Stimulated activated CD8-positive, alpha-beta memory T cell treated with anti-CD3 and anti-CD28 coated beads, Interleukin-4, amount 100 ng/mL, for 1 hour (primary cell): ENCODE measurements at places on chromosomes 4 and X.

DNA sequence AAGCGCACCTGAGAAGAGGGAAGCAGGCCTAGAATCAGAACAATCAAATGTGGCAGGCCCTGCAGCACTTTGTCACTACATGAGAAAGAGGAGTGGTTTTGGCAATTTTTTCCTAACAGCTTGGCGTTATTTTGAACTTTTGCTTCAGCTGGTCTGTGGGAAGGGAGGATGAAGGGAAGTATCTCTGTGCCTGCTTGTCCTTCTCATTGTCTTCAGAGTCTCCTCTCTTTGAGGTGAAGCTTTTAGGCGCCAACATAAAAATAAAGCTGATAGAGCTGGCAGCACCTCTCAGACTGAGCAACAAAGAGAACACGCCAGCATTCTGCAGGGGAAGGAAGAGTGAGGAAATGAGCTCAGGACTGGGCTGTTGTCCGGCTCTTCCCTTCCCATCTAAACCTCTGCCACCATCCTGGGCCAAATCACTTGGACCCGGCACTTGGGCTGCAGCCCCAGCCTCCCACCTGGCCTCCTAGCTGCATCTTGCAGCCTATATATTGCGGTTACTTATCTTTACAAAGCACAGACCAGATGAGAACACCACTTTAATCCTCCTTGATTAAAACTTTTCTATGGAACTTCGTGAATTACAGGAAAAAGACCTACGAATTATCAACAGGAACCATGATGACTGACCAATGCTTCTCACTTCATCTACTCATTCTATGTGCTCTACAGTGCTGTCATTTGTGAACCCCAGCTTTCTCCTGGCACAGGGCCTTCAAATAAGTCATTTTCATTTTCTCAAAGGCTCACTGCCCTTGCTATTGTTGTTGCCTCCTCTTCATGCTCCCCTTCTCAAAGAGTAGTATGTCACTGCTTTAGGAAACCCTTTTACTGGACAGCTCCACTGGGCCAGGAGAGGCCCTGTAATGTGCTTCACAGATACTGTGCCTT is 476.4 kb upstream of the HS3ST1 start:
- no peak for DNase-seq

DNA sequence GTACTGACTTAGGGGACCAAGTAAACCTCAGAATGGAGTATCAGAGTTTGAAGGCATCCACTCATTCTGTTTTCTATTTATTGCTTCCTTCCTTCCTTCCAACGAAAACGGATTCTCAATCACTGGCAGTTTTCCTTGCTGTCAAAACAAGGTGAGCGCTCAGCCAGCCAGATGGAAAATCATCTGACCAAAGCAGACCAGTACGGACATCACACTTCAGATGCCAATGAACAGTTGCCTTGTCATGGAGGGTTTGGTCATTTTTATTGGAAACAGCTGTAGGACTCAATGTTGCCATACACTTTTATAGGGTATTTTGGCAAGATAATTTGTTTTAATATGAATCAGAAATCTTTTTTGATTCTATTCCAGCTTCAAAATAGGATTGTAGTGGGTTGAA is 16.6 kb downstream of the GEMIN8 start:
- no peak for DNase-seq

- DNase-seq, result no peak
Observed at GRCh38 chr4:115361781-115362180, 248.4 kb upstream of the NDST4 start.

DNA sequence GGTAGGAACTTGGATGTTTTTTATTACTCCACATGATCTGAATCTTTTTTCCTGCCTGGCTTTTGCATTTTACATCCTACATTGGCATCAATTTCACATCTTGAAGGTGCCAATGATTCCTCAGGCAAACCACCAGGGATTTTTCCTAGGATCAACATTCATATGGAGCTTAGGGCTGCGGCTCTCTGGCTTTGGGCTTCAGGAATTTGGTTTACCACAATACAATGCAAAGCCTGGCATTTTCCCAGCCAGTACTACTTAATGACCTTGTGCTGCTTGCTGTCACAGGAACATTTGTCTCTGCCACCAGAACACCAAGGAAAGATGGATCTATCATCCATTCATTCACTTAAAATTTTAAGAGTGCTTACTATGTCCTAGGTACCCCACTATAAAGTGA is 180.7 kb downstream of the PDGFC start:
- no peak for DNase-seq

GRCh38 chr4:6270636-6271121 is 1.0 kb downstream of the WFS1 start:
- DNase-seq, result no peak

- no peak for DNase-seq
Observed at GRCh38 chr4:85869181-85869580, 394.2 kb downstream of the ARHGAP24 start.

GRCh38 chr4:1345903-1346780 is 866 bp upstream of the UVSSA start:
- DNase-seq, result no peak

- peak; percentile 64 for DNase-seq
Observed at GRCh38 chrX:151396825-151397740, at the start of gene VMA21. Gene VMA21, plus strand, starts transcription at chrX:151397206. Its CDS starts 103 bp downstream, at chrX:151397309.

- DNase-seq, result no peak
Observed at GRCh38 chr4:60857130-60857753, 342.9 kb upstream of the ADGRL3 start.

DNA sequence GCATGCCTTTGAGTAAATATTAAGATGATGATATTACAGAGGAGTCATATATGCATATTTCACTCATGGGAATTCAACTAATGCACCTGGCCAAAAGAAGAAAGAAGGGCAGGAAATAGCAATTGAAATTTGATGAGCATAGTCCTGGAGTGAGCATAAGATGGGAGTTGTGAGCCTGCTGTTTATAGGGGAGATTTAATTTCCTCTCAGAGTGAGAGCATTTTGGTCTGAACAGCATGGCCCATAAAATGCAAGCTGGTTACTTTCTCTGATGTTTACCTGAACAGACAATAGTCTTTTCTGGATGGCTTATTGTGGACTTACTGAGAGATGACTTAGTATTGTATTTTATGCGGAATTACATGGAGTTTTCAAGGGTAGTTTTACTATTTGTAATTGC is 53.6 kb downstream of the FHIP1A start:
- no peak for DNase-seq

- no peak for DNase-seq
Observed at GRCh38 chr4:24831637-24832036, 36.3 kb downstream of the SOD3 start.

DNA sequence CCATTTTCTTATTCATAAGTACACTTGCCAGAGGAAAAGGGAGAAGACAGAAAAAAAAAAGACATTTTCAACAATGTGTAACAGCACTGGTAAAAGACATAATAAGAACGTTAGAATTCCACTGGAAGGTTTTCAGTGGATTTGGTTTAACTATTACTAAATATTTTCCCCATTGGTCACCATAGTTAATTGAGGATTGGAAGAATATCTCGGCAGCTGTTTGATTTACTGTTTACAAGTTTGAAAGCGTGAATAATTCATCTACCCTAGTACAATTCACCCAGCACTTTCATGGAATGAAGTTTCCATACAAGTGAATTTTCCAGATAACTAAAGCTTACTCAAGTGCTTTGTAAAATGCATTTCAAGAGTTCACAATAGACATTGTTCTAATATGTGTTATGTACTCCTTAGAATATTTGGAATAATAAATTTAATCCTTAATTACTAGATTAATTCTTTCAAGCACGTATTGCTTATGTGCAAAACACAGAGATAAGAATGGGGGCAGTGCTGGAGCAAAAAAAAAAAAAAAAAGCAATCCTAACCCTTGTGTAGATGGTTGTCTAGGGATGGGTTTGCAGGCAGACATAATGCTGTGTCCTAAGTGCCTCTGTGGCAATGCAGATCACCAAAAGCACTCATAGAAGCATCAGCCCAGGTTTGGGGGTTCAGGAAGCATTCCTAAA is 57.1 kb downstream of the ENPEP start:
- no peak for DNase-seq

DNA sequence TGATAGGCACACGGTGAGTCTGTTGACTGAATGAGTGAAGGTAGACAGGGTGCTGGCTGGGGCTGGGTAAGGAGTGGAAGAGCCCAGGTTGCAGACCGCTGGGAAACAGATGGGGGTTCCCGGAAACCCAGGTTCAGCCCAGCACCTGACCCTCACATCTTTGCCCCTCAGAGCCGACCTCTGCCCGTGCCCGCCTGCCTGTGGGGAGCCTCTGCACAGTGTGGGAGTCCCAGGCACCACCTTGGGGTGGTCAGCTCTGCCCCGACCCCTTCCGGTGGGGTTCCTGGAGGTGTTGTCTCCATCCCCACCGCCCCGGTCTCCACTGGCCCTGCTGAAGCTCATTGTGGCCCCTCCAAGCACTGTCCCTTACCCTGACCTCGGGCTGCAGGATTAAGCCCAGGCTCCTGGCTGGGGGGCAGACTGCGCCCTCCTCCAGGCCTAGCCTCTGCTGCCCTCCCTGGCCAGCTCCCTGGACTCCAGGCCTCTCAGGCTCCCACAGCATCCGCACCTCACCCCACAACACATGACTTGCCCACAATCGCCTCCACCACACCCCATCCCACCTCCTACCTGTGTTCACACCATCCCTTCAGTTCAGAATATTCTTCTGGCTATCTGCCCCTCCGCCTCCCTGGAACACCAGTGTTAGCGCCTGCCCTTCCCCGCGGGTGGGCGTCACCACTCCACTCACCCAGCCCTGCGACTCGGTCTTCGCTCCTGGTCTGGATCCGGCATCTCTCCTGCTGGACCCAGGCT is 21.4 kb downstream of the HMX1 start:
- no peak for DNase-seq

DNA sequence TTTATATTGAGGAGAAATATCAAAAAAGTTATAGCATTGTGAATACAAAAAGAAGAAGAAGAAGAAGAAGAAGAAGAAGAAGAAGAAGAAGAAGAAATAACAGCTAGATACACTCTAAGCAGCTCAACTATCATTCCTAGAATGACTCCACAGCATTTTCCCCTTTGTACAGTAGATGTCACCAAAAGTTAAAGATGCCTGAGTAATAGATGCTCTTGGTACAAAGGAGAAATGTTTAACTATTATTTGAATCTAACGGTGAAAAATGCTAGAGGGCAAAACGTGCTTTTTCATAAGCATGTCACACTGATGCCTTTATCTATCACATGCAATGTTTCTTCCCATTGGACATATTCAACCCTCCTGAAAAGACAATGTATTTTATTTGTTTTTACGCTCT is 178.4 kb upstream of the GPRIN3 start:
- no peak for DNase-seq

- DNase-seq, result no peak
Observed at GRCh38 chrX:129651756-129652564, 2.8 kb downstream of the APLN start.

DNA sequence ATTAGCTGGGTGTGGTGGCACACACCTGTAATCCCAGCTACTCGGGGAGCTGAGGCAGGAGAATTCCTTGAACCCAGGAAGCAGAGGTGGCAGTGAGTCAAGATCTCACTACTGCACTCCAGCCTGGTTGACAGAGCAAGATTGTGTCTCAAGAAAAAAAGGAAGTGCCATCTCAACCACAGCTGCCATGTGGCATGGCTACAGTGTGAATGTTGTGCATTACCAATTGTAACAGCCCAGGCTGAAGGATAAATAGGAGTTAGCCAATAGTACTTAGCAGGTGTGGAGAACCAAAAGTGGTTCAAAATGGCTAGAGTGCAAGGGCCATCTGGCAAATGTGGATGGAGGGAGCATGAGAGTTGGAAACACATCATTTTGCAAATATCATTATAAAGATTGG is 28.9 kb downstream of the SLC25A5 start:
- DNase-seq, result no peak

DNA sequence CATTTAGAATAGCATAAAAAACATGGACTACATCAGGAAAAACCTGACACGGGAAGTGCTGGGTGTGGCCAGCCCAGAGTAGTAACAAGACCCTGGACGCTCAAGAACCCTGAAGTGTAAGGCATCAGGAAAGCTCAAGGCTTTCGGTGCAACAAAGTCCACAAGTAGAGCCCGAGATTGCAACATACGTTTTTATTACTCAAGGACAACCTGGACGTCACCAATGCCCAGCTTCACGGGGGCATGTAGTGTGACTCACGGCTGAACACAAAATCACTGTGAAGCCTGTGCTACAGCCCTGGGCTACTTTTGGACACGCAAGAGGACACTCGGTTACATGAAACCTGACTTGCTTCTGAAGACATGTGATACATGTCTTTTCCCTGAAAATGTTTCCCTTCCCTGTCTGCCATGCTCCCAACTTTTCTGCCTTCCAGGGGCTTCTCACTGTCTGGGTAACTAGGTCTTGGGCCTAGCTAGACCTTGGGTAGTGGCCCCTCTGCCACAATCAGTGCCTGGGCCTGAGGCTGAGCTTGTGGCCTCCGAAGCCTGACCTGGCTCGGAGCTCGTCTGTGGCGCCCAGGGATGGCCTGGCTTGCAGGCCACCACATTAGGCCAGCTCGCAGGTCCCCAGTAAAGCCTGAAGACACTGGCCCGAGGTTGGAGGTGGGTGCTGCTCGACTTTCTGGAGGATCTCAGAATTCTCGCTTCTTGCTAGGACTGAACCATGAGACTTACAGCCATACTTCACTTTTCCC is 9.2 kb downstream of the IRAK1 start:
- DNase-seq, result no peak

- no peak for DNase-seq
Observed at GRCh38 chrX:137568741-137569469, 3.0 kb downstream of the ZIC3 start.

DNA sequence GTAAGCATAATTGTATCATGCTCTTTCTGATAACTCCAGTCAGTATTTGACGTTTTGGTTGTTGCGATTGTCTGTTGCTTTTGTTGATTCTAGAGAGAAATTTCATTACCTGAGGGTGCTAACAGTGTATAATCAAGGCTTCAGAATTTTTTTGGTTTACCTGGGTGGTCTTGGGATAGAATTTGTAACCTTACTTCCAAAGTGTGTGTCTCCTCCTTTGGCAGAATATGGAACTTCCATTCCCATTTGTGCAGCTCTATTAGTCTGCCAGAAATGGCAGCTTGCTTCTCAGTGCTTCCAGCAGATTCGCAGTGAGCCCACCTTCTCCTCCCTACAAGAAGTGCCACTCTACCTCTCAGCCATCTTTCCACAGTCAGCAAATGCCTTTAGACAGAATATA is 5.3 kb downstream of the COPS4 start:
- DNase-seq, result no peak

- no peak for DNase-seq
Observed at GRCh38 chr4:123578276-123579029, 181.9 kb downstream of the SPRY1 start.

GRCh38 chrX:44310227-44310626 is 33.2 kb downstream of the EFHC2 start:
- no peak for DNase-seq

DNA sequence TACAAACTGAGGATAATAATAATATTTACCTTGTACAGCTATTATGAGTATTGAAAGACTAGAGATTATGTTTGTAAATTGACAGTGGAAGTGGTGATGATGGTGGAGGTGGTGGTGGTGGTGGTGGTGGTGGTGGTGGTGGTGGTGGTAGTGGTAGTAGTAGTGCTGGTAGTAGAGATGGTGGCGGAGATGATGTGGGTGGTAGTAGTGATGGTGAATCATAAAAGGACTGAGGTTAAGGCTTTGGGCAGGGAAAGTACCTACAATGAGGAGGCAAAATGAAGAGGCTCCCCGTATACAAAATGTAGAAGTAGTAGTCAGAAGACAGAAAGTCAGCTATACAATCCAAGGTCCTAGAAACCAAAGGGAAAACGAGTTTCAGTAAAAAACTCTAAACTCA is 214.1 kb downstream of the BCOR start:
- no peak for DNase-seq
